ENCODE measurements at places on chromosomes 2 and 18. TPM values are rescaled to one million over a fixed set of nuclear protein-coding genes. Genes with fewer than 3 reads are reported as not detected.

Gene DOK6
- 0.03 TPM for total RNA-seq

Gene SNORC
- 1.2 TPM for total RNA-seq

Gene REG3G
- 0.28 TPM for total RNA-seq

Gene TEX44
- total RNA-seq: not detected

Gene COL5A2
- 9.5 TPM for total RNA-seq

Gene MYO5B
- total RNA-seq: 0.13 TPM

Gene HOXD10
- not detected for total RNA-seq

Gene CCDC148
- 0.14 TPM for total RNA-seq

Gene SERPINB4
- total RNA-seq: not detected

Gene SPATA3
- total RNA-seq: not detected

Gene EGR4
- 0.79 TPM for total RNA-seq

Gene CIDEA
- total RNA-seq: not detected

Gene IL37
- total RNA-seq: not detected

Gene MRPL33
- total RNA-seq: 84.5 TPM

Gene DNAH7
- 0.26 TPM for total RNA-seq

Gene CCDC74A
- total RNA-seq: 1.2 TPM

Gene BMP10
- not detected for total RNA-seq

Gene KYNU
- total RNA-seq: 0.83 TPM

Gene GATA6
- 0.21 TPM for total RNA-seq

Gene PLB1
- total RNA-seq: 0.05 TPM

Gene CRYGC
- total RNA-seq: not detected

Gene GPAT2
- 0.20 TPM for total RNA-seq

Gene NMUR1
- total RNA-seq: not detected

Gene APCDD1
- total RNA-seq: not detected

Gene ASAP2
- 0.20 TPM for total RNA-seq

Gene DYTN
- total RNA-seq: not detected

Gene TMEM169
- 0.53 TPM for total RNA-seq

Gene AGFG1
- 200 TPM for total RNA-seq

Gene ZNF396
- total RNA-seq: 0.20 TPM

Gene UGT1A3
- total RNA-seq: not detected

Gene FOXI3
- total RNA-seq: not detected

Gene DHX57
- 21.6 TPM for total RNA-seq

Gene ANKRD30B
- total RNA-seq: not detected

Gene AMER3
- not detected for total RNA-seq

Gene MOB1A
- 171 TPM for total RNA-seq

Gene KLF7
- total RNA-seq: 5.9 TPM

Gene AQP4
- 0.11 TPM for total RNA-seq

Gene PTPRN
- 0.19 TPM for total RNA-seq

Gene CYRIA
- 1.8 TPM for total RNA-seq

Gene NPAS2
- 10.4 TPM for total RNA-seq

Gene ELOA2
- total RNA-seq: not detected

Gene PTPRM
- 2.3 TPM for total RNA-seq

Gene PROKR1
- not detected for total RNA-seq

Gene CFAP210
- 0.08 TPM for total RNA-seq

Gene ALK
- not detected for total RNA-seq

Gene DCAF17
- total RNA-seq: 23.0 TPM

Gene DNER
- not detected for total RNA-seq

Gene CAPN14
- 0.14 TPM for total RNA-seq

Gene VIL1
- 0.23 TPM for total RNA-seq

Gene CFC1
- not detected for total RNA-seq

Gene FHL2
- total RNA-seq: 2.6 TPM

Gene GKN1
- not detected for total RNA-seq

Gene POTEF
- total RNA-seq: not detected

Gene DCTN1
- 97.7 TPM for total RNA-seq

Gene FZD7
- 0.20 TPM for total RNA-seq

Gene E2F6
- total RNA-seq: 21.8 TPM
